ENCODE measurements at places on chromosomes 7 and 10.

- no peak for DNase-seq
Observed at GRCh38 chr7:55105952-55106351, 87.1 kb downstream of the EGFR start.

DNA sequence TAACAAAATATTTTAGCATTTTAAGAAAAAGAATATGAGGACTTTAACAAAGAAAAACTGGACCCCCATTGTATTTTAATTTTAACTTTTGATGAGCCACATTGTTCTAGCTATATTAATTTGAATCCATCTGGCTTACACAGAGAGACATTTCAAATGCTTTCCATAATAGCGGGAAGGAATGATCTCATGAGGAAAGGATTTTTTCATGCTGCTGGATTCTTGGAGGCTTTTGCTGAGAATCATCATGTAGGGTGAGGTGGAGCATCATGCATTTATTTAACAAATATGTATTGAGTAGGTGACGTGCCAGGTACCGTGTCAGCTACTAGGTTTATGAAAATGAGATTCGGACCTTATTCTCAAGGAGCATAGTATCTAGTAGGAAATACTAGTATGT, 1006.3 kb downstream of the SORCS1 start:
- DNase-seq: no peak

DNA sequence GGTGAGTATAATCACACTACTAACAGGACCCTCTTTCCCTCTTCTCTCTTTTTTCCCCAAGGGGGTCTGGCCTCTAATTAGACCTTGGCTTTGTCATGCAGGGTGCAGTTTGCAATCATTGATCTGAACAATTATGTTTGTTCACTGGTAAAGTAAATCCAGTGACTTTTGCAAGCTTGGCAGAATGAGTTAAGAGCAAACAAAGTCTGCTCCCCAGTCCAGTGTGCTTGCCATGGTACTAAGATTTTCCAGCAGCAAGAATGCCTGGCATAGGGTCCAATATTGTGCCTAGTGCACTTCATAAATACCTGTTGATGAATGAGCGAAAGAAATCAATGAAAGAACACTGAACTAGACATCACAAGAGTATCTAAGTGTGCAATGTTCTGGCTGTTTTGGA, 43.9 kb downstream of the PLXDC2 start:
- DNase-seq: no peak

DNA sequence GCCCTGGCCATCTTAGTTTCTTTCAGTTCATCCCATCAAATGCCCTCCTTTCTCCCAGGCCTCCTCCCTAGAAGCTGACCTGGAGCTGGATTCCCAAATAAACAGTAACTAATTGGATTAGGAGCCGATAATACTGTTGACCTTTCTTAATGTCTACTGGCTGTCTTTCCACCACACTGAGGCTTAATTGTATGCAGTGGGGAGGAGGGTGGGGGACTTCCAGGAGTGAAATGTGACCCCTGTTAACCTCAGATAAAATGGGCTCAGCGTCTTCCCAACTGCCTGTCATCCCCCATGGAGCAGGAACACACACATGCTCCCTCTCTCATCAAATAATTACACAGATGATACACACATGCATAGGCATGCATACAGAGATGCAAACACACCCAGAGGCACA, 53.7 kb upstream of the LBX1 start:
- DNase-seq: no peak

GRCh38 chr7:4077980-4078379, 604.1 kb upstream of the FOXK1 start:
- no peak for DNase-seq

DNA sequence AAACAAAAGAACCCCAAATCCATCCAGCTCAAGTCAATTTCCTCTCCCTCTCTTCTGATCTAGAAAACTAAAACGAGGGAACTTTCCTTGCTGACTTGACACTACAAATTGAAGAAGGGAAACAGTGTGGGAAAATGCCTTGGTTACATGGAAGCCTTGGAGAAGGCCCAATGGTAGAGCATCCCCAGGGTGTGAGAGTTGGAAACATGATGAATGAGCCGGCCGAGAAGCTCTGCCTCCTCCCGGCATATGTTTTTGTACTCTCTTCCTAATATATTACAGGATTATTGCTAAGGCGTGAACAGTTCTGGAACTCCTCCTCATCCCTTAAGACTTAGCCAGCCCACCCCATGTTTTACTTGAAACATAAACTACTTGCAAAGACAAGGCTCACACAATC, 618.2 kb upstream of the MGMT start:
- DNase-seq: no peak

DNA sequence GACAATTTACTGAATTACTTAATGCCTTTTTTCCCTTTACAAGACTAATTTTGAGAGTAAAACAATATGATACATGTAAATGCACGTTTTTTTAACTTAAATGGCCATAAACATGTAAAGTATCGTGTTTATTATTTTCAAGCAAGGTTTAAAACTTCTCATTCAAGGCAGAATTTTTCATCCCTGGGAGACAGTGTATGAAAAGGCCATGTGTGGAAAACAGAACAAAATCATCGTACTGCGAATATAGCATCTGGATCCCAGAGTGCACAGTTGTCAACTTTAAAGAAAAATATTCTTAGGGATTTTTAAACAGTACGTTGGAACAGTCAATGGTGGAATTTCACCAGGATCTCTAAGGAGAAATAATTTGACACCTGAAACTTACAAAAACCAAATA, 1.1 kb upstream of the RAB11FIP2 start:
- DNase-seq: no peak

DNA sequence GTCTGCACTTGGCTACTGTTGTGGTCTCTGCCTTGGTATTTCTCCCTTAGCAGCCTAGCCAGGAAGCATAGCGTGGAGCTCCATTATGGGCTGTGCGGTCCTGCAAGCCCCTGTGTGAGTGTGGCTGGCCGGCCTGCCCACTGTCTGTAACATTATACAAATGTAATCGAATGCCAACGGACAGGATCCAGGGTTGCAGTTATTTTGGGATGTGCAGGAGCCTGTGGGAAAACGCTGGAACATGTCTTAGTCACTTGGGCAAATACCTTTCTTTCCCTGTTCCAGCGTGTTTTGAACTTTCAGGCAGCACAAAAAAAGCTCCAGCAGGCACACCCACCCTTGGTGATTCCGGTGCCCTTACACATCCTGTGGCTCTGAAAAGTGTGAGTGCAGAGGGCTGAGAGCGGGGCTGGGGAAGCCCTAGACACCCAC, 29.5 kb downstream of the BAG3 start:
- no peak for DNase-seq

GRCh38 chr7:115410972-115411686, 489.2 kb downstream of the MDFIC start:
- DNase-seq: no peak

- no peak for DNase-seq
Observed at GRCh38 chr10:128866551-128866950, 600.5 kb upstream of the MGMT start.

- no peak for DNase-seq
Observed at GRCh38 chr7:155805826-155806095, 6.5 kb downstream of the SHH start.

- DNase-seq: no peak
Observed at GRCh38 chr7:92982928-92983327, 134.9 kb downstream of the SAMD9 start.

GRCh38 chr7:38206071-38206470, 28.0 kb downstream of the STARD3NL start:
- no peak for DNase-seq

DNA sequence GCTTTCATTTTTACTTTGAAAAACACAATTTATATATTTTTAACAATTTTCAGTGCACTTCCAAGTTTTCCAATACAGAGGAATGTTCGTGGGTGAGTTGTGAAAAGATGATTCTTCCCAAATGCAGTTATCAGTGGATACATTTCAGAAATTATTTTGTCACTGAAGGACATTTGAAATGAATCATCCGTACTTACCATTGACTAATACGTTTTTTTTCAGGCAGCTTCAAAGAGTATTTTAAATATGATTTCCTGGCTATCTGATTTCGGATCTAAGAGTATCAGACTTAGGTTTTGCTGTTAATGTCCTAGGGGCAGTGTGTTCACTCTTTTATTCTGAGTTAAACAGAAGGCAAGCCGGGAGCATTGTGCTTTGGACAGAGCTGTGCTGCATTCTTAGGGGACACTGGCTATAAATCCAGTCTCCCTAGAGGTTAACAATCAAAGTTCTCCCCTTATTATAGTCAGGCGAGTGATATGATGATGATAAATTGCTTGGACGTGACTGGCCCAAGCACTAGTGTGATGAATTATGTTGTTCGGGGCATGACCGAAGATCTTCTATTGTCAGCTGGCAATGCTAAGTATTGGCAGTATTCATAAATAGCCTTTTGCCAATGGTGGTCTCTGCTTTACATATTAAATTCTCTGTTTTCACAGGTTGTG, 4.5 kb downstream of the PTER start:
- no peak for DNase-seq

GRCh38 chr10:10774416-10774815, 243.3 kb upstream of the CELF2 start:
- DNase-seq: no peak

GRCh38 chr10:44010873-44011602, 362.4 kb upstream of the ZNF32 start:
- DNase-seq: no peak

DNA sequence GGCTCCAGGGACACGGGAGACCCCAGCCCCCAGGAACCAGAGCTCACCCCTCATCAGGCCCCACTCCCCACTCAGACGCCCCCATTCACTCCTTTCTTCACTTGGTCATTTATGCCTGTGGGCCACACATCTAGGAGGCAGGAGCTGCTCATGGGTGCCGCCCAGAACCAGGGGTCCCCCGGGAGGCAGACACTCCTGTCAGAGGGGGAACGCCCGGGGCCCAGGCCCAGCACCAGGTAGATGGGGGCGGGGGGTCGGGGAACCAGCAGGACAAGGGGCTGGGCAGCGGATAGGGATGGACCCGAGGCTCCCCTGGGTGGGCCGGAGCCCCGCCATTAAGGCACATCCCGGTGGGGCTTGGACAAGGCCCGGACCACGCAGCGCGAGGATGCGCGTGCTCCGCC, 11.8 kb downstream of the CALY start:
- no peak for DNase-seq

- no peak for DNase-seq
Observed at GRCh38 chr7:6171532-6172223, 100.7 kb downstream of the CYTH3 start.

DNA sequence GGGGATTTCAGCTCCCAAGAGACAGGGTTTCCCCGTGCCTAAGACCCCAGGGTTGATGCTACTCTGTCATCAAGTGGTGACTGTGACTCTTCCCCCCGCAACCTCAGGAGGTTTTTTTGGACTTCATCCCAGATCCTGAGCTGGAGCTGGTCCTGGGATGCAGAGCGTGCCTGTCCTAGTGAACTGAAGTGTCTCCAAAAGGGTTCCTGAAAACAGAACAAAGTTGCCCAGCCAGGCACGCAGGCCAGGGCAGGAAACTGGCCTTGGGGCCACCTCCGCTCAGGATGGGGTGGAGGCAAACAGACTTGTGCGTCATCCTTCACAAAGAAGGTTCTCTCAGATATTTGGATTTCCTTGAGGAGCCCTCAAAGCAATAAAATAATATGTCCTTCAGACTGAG, 118.9 kb downstream of the ITIH5 start:
- no peak for DNase-seq

DNA sequence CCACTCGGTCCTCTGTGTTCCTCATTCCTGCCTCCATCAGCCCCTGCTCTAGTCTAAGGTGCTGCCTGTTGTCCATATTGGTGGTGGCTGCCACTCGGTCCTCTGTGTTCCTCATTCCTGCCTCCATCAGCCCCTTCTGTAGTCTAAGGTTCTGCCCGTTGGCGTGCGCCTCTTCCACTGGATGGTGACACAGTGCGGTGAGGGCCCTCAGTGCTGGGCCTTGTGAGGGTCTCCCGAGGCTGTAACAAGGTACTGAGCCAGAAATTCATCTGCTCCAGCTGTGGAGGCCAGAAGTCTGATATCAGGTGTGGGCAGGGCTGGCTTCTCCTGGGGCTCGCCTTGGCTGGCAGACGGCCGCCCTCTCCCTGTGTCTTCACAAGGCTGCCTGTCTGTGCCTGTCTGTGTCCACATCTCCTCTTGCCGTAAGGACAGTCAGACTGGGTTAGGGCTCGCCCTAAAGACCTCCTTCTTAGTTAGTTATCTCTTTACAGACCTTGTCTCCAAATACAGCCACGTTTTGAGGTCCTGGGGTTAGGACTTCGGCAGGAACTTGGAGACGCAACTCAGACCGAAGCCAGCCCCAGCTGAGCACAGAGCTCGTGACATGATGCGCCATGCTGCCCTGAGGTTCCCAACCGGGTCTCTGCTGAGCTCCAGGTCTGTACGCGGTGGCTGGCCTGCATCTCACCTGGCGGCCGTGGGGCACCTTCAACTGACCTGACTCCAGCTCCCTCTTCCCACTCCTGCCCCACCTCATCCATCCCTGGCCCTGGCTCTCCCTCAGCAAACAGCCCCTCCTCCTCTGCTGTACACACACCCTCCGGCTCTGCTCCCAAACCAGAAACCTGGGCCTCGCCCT, 181.4 kb upstream of the SHH start:
- DNase-seq: no peak

GRCh38 chr7:17300012-17300411, 1.6 kb downstream of the AHR start:
- DNase-seq: no peak

DNA sequence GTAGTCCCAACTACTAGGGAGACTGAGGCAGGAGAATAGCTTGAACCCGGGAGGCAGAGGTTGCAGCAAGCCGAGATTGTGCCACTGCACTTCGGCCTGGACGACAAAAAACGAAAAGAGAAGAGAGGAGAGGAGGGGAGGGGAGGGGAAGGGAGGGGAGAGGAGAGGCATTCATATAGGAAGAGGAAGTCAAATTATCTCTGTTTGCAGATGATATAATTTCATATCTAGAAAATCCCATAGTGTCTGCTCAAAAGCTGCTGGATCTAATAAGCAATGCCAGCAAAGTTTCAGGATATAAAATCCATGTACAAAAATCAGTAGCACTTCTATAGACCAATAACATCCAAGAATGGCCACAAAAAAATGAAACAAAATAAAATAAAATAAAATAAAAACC, 120.3 kb downstream of the LMBR1 start:
- DNase-seq: no peak

GRCh38 chr7:51025668-51026067, 243.0 kb upstream of the GRB10 start:
- DNase-seq: no peak

DNA sequence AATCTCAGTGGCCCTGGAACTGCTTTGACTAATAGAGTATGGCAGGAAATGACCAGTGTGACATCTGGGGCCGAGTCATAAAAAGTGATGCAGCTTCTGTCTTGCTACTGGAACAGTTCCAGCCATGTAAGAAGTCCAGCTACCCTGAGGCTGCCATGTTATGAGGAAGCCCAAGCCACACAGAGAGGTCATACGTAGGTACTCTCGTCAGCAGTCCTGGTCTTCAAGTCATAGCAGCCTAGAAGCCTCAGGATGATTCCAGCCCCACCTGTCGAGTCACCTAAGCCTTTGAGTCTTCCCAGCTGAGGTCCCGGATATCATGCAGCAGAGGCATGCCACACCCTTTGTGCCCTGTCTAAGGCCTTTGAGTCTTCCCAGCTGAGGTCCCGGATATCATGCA, 92.1 kb downstream of the PPP1R3C start:
- no peak for DNase-seq

GRCh38 chr7:4134631-4135030, 547.5 kb upstream of the FOXK1 start:
- DNase-seq: no peak

Measured in activated T-cell treated with anti-CD3 and anti-CD28 coated beads, Interleukin-2, amount 50 U/mL, for 1 hour (primary cell).